Ureter (tissue), 1 donor: ENCODE measurements at places on chromosomes 12 and 14. TPM values are rescaled to one million over a fixed set of nuclear protein-coding genes. Genes with fewer than 3 reads are reported as not detected.
A peak's percentile ranks its signal among the peaks of the same experiment; 100 is the strongest.

DNA sequence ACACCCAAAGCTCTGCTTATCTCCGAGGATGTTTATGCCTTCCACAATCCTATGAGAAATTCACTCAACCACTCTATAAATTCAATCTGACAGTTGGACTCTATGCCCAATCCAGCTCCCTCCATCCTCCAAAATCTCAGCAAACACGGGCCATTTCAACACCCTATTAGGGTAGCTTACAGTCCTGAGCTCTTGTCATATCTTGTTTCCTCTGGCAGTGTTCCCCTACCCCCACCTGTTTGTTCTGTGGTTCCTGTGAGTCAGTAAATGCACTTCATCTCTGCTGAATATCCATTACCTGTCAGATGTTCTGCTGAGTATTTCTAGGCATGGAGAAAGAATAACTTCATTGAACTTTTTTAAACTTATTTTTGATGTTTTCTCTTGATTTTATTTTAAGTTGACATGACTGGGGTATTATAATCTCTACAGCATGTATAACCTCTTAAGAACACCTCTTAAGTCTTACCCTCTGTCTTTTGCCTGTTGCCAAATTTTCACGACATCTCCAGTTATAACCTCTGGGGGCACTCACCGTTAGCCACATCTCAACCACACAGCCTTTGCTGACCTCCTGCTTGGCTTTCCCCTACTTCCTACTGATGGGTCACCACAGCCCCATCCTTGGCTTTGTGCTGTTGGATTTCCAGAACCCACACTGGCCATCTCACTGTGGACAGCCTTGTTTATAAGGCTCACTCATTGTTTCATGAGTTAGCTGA lies 317.0 kb upstream of the TMPO start:
- no peak for DNase-seq

DNA sequence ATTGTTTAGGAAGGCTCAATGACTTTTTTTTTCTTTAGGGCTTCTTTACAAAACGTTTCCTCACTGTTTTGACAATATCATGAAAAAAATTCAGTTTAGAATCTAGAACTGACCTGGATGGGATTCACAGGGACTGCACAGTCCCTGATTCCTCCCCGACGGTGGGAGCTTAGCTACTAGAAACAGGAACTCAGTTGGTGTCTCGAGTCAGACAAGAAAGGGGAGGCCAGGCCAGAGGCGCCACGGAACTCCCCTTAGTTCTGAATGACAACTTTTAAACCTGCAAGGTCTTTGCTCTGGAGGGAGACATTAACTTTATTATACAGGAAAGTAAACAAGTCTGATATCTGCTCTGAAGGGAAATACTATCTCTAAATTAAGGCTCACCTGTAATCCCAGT lies 45.4 kb upstream of the SRP54 start:
- DNase-seq = no peak

DNA sequence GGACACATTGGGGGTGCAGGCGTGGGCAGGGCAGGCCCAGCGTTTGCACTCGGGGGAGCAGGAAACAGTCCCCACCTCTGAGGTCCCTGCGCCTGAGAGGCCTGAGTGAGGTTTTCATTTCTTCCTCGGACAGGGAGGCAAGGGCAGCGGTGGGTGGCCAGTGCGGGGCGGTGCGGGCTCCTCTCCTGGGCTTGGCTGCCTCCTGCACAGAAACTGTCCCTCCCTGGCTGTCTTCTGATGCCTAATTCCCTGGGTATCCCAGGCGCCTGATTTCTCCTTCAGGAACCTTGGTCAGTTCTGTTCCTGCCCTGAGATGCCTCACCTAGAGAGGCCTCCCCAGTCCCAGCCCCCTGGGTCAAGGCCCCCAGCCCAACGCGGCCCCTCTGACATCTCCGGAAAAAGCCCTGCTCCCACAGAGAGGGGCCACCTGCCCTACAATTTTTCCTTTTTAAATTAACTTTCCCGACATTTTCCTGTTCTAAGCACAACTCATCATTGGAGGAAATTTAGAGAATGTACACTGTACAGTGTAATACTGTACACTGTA lies 260.3 kb downstream of the ADGRD1 start:
- DNase-seq = no peak

DNA sequence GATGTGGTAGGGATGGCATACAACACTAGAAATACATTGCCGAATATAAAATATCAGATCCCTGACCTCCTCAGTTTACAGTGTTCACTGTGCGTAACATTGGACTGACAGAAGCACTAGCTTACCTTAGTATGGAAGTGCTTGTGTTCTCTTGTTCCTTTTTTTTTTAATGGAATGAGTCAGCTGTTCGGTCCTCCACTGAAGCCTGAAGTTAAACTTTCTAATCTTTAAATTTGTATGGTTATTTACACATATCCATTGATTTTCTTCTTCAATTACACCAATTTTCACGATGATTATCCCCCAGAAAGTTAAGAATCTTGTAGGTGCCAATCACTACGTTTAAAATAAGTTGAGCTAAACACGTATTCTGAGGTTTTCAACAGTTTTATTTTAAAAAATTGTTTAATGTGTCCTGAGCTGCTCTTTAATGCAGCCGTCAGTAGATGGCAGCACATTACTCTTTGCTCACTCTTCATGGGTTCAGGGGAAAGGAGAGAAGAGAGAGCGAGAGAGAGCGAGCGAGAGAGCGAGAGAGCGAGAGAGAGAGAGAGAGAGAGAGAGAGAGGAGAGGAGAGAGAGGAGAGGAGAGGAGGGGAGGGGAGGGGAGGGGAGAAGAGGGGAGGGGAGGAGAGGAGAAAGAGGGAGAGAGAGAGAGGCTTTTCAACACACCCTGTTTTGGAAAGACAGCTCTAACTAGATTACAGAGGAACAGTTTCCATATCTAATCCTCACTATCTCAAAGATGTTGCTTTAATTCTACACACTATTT lies 134.7 kb upstream of the SCAF11 start:
- DNase-seq = peak; percentile 50

DNA sequence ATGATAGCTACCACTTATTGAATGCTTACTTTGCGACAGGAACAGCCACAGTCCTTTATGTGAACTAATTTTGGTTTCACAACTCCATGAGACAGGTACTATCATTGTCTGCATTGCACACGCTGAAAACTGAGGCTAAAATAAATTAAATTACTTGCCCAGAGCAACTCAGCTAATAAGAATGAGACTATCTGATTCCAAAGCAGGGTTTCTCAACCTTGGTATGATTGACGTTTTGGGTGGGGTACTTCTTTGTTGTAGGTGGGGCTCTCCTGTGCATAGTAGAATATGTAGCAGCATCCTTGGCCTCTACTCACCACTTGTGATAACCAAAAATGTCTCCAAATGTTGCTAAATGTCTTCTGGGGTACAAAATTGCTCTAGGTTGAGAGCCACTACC lies 9.1 kb downstream of the PHLDA1 start:
- DNase-seq = no peak

DNA sequence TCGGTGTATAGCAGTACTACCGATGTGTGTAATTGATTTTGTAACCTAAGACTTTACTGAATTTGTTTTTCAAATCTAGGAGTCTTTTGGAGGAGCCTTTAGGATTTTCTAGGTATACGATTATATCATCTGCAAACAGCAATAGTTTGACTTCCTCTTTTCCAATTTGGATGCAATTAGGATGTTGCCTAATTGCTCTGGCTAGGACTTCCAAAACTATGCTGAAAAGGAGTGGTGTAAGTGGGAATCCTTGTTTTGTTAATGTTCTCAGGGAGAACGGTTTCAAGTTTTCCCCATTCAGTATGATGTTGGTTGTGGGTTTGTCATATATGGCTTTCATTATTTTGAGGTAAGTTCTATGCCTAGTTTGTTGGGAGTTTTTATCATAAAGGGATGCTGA lies 171.6 kb upstream of the PDE3A start:
- DNase-seq = no peak

- no peak for DNase-seq
These were observed 4.4 kb downstream of the SLC38A2 start for GRCh38 chr12:46368138-46368537.

Gene EGLN3
- total RNA-seq = 59.5 TPM

DNA sequence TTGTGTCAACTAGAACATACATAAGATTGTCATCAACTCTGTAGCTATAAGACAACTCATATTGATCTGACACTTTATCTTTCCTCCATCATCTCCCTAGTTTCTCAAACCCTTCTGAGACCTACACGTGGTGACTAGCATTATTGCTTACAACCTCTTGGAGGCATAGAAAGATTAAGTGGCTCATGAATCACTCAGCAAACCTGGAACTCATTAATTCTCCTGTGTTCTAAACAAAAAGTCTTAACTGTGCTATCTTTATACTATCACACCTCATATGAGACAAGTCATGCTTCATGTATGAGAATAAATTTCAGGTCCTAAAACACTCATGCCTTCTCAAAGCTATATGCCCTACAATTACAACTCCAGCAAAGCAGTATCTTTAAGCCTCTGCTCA lies 408.6 kb upstream of the SYT1 start:
- no peak for DNase-seq

Gene TRAFD1
- total RNA-seq = 37.0 TPM

- DNase-seq = no peak
These were observed 59.7 kb upstream of the NAP1L1 start for GRCh38 chr12:76144245-76144549.
